ENCODE measurements at places on chromosomes 7 and 10.

- DNase-seq, result no peak
Observed at GRCh38 chr10:119026301-119027110, 3.0 kb upstream of the NANOS1 start.

DNA sequence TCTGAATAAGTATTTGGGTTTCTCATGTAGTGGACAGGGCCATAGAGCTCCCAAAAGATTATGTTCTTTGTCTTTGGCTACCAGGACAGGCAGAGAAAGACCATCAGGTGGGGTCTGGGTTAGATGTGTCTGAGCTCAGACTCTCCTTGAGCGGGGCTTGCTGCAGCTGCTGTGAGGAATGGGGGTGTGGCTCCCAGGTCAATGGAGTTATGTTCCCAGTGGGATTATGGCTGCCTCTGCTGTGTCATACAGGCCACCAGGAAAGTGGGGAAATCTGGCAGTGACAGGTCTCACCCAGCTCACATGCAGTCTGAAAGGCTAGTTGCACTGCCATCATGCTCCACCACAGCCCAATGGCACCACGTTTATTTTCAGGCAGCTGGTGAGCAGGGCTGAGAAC lies 97.0 kb upstream of the FERD3L start:
- no peak for DNase-seq

- no peak for DNase-seq
Observed at GRCh38 chr10:116780691-116781205, 38.4 kb upstream of the HSPA12A start.

DNA sequence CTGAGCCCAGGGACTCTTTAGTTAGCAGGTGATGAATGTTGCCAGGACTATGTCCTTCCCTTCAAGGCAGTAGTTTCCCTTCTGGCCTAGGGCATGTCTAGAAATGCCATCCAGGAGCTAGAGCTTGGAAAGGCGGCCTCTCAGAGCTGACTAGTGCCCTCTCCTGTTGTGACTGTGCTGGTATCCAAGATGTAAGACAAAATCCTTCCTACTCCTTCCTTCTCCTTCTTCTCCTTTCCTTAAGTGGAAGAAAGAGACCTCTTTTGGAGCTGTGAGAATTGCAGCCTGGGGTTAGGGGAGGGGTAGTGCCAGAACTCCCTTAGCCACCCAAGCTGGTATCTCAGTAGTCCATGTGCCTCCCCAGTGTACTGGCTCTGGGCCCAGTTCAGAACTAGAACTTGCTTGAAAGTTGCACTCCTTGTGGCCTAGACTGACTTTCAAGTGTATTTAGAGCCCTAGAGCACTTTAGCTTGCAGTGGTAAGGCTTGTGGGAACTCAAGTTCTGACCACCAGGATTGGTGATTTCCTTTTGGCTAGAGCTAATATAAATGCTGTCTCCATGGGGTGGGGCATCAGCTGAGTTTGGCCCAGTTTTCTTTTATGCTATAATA lies 118.8 kb downstream of the NPSR1 start:
- no peak for DNase-seq

DNA sequence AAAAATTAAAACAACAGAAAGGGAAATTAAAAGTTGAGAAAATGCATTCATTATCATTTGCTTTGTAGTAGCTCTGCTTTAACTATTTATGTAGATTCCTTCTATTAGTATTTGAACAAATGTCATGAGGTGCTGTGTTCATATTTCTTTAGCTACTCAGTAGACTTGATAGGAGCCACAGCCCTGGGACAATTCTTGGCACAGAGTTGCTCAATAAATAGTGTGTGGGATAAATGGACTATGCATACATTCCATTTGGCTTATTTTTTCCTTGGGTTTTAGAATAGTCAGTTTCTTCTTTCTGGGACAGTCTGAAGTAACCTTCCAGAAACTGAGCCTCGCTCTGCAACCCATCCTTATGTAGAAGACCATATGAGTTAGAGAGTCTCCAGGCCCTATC lies 13.4 kb downstream of the RPP30 start:
- DNase-seq, result no peak

DNA sequence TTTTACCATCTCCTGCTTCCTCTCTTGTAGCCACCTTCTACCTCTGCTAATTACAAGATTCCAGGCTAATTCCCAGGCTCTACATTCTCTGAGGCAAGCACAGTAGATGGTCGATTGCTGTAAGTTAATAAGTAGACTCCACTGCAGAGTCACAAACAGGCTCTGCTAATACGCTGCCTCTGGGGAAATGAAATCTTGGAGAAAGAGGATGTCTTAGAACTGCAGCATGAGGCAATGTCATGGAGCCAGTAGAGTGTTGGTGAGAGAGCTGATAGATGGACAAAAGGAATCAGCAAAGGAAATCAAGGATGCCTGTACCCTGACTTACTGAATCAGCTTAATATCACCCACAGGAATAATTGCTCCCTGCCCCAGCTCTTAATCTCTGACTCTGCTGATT lies 1260.3 kb downstream of the XPNPEP1 start:
- DNase-seq, result no peak

DNA sequence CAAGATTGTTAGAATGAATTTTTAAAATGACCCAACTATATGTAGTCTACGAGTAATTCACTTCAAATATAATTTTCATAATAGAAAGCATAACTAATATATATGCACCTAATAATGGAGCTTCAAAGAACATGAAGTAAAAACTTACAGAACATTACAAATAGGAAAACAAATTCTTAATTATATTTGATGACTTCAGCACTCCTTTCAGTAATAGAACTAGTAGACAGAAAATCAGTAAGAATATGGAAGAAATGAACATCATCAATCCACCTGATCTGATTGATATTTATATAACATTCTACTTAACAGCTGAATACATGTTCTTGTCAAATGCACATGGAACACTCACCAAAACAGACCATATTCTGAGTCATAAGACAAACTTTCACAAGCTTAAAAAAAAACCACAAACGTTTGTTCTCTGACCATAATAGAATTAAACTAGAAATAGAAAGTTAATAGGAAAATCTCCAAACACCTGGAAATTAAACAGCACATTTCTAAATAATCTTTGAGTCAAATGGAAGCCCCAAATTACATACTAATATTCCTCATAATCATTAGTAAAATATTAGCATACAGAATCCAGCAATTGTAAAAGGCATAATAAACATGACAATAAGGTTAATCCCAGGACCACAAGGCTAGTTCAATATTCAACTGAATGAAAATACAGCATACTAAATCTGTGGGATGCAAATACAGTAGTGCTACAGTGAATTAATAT lies 48.0 kb downstream of the BRAF start:
- peak; percentile 6 for DNase-seq

- no peak for DNase-seq
Observed at GRCh38 chr7:144148224-144148827, 25.4 kb downstream of the OR2A14 start.

GRCh38 chr7:95397381-95397780 lies 1.2 kb upstream of the PON3 start:
- DNase-seq, result no peak

- no peak for DNase-seq
Observed at GRCh38 chr10:102652170-102652916, 8.1 kb downstream of the TRIM8 start.

DNA sequence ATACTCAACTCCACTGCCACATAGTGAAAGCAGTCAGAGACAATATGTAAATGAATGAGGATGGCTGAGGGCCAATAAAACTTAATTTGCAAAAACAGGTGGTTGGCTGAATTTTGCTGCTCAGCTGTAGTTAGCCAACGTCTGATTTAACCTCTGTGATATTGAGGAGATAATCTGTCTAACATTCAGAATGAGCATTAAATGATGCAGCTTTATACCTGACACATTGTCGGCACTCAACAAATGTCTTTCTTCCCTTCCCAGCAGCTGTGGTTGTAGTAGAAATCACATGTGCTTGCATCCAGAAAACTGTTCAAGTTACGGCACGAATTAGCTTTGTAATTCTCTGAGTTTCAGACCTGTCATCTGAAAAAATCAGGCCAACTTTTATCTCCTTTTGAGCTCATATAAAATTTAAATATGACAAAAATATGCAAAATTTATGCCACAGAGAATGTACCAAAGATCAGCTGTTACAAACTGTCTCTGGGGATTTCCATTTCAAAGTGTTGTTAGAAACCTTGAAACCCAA lies 1239.7 kb downstream of the GATA3 start:
- no peak for DNase-seq

GRCh38 chr7:8282871-8283270 lies 20.9 kb upstream of the ICA1 start:
- DNase-seq, result no peak

DNA sequence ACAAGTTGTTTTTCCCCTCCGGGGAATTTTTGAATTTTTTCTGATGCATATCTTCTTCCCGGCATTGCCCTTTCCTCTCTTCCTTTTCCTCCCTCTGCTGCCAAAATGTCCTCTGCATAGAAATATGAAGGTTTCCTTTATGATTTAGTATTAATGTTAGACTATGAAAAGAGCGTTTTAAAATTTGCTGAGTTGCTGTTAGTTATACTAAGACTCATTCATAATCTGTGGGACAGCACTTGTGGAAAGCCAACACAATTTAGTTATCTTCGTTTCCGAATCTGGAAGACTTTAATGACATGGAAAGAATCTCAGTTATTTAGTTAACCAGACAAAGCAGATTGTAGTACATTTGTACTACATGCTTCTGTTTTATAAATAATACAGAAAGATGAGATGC lies 25.0 kb downstream of the POU6F2 start:
- DNase-seq, result no peak

DNA sequence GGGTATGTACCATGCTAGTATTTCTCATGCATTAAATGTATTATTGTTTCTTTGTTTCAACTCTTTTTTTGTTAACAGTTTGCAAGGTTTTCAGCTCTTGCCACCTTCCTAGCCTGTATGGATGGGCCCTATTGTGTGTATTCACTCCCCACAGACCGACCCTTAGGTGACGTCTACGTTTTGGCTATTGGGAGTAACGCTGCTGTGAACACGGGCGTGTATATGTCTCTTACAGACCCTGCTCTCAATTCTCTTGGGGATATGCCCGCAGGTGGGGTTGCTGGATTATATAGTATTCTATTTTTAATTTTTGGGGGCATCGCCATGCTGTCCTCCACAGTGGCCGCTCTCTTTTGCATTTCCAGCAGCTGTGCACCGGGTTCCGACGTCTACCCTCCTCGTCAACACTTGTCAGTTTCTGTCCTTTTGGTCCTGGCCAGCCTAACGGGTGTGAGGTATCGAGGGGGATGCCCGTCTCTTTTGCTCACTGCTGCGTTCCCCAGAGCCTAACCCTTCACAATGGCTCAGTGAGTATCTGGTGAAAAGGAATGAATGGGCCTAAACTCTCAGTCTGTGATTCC lies 64.1 kb upstream of the GNA12 start:
- DNase-seq, result no peak

DNA sequence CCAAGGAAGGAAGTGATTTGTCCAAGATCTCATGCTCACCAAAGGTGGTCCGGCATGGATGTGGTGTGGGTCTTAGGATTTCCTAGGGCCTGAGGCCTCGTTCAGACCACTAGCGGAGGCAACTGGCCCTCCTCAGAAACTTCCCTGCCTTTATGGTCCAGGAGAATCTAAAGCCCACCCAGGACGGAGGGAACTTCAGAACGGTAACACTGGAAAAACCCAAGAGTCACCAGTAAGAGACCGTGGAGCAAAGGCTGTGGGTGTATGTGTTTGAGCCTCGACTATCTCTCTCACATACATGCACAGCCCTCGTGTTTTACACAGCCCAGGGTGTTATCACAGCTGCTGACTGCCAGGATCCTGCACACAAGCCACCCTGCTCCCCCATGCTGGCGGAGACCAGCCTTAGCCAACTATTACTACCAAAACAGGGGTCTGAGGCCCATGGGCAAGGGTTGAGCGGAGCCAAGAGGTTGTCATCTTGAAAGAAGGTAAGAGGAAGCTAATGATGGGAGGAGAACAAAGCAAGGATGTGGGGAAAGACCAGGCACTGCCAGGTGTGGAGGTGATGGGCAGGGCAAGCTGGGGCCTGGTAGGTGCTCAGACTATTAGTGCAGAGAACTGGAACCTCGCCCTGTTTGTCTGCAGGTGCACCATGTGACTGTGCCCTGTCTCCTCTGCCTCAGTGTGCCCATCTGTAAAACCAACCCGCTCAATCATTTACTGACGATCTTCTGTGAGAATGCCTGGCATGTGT lies 170.2 kb upstream of the ZMIZ1 start:
- no peak for DNase-seq

- no peak for DNase-seq
Observed at GRCh38 chr10:113414543-113414942, 138.3 kb upstream of the HABP2 start.

DNA sequence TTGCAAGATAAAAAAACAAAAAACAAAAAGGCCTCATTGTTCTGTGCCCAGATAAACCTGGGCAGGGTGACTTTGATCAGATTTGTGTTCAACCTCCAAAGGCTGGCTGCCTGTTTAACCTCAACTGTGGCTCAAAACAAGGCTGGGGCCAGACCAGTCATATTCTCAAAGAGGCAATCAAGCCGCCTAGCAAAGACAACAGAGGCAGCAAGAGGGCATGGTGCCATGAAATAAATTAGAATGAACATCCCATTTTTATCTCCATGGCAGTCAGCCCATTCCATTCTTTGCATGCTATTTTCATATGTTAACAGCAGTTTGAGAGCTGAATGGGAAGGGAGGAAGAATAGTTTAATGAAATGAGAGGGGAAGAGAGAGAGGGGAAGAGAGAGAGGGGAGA lies 1150.3 kb downstream of the TYW1 start:
- no peak for DNase-seq

- DNase-seq, result no peak
Observed at GRCh38 chr7:133675510-133676218, 422.8 kb downstream of the EXOC4 start.

DNA sequence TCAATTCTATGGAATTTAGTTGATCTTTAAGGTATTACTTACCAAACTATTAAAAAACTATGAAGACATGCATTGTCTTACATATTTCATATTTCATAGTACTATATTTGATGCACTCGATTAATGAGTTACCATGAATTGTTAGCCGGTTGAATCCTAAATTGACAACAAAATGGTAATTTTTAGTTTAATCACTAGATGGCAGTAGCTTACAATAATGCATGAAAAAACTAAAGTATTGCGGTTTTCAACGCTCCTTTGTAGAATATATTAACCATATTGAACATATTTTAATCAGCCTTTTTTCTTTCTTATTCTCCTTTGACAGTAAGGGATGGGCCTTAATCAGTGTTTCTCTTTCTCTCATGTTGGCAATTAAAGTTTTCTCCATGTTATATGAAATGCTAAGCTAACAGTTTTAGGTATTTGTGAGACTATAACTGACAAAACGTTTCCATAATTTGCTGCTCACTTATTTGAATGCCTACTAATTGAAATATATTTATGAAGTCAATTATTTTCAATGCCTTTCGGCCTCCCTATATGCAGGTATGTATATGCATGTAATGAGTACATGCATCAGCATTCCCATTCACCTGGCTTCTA lies 48.5 kb upstream of the ARL4A start:
- DNase-seq, result peak; percentile 43

GRCh38 chr7:147607157-147607800 lies 983.3 kb upstream of the C7orf33 start:
- DNase-seq, result no peak

- DNase-seq, result no peak
Observed at GRCh38 chr7:22545529-22545928, 45.5 kb upstream of the STEAP1B start.
